ENCODE measurements at places on chromosomes 1 and 21.

GRCh38 chr1:26965628-26966027, 5.4 kb upstream of the KDF1 start:
- no peak for DNase-seq

- no peak for DNase-seq
Measured at GRCh38 chr1:54356680-54357147, 49.5 kb downstream of the SSBP3 start.

DNA sequence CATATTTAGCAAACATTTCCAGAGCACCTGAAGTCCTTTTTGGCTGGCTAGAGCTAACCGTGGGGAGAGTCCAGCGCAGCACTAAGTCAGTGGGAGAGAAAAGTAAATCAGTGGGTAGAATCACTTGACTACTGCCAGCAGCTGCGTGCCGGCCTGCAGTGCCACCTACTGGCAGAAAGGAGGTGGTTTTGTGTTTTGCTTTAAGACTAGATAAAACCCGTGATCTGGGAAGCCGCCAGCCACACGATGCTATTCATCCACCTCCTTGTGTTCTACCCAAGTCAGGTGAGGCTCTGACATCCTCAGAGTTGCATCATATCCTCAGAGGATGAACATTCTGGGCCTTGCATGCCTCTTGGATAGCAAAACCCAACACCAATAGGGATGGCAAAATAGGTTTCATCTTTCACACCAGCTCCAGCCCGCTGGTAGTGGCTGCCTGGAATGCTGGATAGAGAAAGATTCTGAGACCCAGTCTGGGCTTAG, 14.1 kb upstream of the HEYL start:
- peak; percentile 75 for DNase-seq

DNA sequence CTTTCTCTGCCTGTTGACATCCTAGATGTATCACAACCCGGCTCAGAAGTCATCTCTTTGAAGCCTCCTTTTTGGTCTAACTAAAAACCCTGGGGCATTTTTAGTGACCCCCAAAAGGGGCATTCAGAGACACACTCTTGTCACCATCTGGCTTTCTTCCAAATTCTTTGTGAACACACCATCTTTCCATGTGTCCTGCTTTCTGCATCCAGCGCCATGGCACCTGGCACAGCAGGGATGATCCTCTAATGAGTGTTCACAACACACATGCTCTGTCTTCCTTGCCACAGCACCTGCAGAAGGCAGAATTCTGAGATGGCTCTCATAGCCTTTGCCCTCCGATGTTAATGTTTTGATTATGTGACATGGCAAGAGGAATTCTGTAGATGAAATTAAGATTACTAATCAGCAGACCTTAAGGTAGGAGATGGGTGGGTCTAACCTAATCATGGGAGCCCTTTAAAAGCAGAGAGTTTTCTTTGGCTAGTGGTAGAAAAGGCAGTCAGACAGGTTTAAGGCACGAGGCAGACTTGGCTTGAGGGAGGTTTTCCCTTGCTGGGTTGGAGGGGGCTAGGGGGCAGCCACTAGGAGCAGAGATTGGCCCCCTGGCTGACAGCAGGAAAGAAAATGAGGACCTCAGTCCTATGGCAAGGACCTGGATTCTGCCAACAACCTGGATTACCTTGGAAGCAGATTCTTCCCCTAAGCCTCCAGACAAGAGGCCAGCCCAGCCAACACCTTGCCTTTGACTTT, 4.9 kb upstream of the TMEM61 start:
- DNase-seq, result no peak

DNA sequence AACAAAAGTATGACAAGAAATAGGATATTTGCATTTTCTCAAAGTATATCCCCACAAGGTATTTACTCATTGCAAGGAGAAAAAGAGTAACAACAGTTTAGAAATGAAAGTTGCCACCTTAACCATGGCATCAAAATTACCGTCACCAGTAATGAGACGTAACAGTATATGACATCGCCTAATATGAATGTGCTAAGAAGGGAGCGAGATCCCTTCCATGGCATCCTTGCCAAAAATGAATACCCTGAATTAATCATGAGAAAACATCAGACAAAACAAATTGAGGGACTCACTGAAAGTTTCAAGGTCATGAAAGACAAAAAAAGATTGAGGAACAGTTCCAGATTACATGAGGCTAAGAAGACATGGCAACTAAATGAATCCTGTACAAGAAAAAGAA, 78.9 kb upstream of the MROH9 start:
- no peak for DNase-seq

- DNase-seq, result no peak
Measured at GRCh38 chr1:182690886-182691443, 6.6 kb upstream of the RGS8 start.

- no peak for DNase-seq
Measured at GRCh38 chr1:61087571-61087970, 5.2 kb downstream of the NFIA start.

GRCh38 chr1:204520834-204521709, 4.9 kb downstream of the MDM4 start:
- no peak for DNase-seq
